Endothelial cell (in vitro differentiated cells): ENCODE measurements at places on chromosomes 5 and 9.
A peak's percentile ranks its signal among the peaks of the same experiment; 100 is the strongest.

DNA sequence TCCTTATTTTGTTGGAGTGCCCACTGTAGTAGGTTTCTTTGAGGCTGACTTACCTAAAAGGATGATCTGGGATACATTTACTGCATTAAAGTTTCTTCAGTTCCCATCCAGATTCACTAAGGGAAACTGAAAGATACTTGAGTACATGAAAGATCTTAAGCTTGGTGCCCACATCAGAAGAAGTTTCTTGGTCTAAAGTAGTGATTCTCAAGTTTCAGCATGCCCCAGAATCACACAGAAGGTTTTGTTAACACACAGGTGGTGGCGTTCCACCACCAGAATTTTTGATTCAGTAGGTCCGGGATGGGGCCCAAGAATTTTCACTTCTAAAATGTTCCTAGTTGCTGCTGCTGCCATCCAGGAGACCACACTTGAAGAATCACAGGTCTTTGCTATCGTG is 171.0 kb downstream of the ZNF462 start:
- DNase-seq: no peak

- DNase-seq: no peak
These were observed 327.4 kb downstream of the AGTPBP1 start for GRCh38 chr9:85414390-85414789.

- no peak for DNase-seq
These were observed 218.0 kb upstream of the PCSK5 start for GRCh38 chr9:75672478-75672877.

DNA sequence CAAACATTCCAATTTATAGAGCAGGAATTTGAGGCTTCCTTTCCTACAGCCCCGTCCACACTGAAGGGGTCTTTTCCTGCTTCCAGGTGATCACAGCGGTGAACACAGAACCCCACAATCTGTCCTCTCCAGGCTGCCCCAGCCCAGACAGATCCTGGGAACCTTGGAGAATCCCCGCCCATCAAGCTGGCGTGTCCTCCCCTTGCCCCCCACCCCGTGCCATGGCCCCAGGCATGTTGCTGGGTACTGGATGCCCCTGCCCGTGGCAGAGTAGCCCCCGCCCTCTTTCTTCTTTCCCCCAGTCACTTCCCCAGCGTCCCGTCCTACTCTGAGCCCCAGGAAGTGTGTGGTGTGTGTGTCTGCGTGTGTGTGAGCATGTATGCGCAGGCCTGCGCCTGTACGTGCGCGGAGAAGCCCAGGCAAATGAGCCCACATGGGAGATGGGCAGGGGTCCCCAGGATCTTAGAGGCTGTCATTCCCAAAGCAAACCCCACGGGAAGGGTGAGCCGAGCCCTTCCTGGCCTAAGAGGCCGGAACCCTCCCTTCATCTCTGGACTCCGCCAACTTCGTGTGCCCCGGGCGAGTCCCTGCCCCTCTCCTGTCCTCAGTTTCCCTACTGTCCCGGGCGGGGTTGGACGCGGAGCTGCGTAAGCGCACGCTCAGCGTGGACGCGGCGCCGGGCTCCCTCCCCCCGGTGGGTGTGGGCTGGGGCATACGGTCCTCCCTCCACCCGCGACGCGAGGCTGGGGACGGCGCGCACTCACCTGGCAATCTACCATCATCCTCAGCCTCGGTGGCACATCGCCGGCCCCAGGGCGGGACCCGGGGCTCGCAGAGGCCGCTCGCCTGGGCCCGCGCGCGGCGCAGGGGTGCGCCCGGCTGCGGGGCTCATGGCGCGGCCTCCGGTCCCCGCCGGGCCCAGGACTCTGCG is 15.2 kb downstream of the GBGT1 start:
- DNase-seq: peak; percentile 41

DNA sequence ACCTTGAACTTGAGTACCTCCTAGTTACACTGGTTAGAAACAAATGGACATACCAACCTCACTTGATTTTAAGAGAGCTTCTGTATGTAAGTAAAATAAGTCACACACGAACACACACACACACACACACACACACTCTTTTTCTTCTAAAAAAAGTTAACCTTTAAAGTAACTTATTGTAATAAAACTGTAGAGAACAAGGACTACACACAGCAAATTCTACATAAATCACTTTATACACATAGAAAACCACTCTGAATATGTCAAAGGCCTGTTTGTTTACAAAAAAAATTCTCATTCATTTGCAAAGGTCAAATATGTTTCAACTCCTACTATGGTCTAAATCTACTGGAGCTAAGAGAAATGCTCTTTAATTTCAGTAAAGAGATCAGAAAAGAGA is 29.1 kb downstream of the GIN1 start:
- DNase-seq: no peak

GRCh38 chr5:14256026-14256690 is 113.0 kb downstream of the TRIO start:
- no peak for DNase-seq

DNA sequence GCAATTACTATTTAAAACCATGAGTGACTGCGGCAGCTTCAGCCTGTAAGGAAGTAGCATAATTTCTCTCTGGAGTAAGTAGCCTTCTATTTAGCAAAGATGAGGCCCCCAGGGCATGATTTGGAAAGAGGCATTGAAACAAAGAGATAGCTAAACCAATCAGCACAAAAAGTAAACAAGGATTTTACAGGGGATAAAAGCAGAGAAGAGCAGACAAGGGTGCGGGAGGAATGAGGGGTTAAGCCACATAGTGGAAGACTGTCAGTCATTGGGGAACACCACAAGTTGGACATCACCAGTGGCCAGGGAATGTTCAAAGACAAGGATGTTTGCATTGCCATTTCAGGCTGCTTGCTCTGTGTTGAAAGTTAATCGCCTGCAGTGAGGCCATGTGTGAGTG is 24.0 kb upstream of the C5orf63 start:
- no peak for DNase-seq

DNA sequence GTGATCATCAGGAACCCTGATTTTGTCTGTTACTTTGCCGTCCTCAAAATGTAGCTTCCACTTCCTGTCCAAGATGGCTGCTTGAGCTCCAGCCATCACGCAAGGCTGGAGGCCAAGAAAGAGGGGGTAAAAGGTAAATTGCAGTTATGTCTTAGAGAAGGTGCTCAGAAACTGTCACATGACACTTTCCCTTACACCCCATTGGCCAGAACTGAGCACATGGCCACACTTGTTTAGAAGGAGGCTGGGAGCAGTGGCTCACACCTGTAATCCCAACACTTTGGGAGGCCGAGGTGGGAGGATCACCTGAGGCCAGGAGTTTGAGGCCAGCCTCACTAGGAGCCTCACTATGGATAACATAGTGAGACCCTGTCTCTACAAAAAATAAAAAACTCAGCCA is 140.9 kb downstream of the RGS3 start:
- DNase-seq: no peak
